NCI-H2227 treated with DMSO at 0.1 percent for 48 hours (cell line): ENCODE measurements at places on chromosomes 13 and 19.

DNA sequence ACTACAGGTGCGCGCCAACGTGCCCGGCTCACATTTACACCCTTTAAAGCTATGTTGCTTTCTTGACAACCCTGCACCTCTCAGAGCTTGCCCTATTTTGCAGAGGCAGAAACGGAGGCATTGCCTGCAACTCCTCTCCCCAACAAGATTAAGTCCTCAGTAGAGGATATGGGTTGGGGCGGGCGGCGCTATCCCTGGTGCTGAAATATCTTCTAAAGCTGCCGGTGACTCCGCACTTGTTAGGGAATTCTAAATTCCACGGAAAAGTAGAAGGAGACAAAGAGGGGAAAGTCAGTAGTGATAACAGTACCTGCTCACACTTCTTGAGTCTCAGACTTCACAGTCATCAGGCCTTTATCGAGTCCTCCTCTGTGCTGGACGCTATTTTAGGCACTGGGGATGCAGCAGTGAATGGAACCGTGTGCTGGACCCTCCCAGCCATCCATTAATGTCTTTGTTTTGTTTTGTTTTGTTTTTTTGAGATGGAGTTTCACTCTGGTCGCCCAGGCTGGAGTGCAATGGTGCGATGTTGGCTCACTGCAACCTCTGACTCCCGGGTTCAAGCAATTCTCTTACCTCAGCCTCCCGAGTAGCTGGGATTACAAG lies 18.0 kb downstream of the SLC5A5 start:
- no peak for DNase-seq

- no peak for DNase-seq
Measured at GRCh38 chr13:53683608-53684007, 655.0 kb downstream of the OLFM4 start.

DNA sequence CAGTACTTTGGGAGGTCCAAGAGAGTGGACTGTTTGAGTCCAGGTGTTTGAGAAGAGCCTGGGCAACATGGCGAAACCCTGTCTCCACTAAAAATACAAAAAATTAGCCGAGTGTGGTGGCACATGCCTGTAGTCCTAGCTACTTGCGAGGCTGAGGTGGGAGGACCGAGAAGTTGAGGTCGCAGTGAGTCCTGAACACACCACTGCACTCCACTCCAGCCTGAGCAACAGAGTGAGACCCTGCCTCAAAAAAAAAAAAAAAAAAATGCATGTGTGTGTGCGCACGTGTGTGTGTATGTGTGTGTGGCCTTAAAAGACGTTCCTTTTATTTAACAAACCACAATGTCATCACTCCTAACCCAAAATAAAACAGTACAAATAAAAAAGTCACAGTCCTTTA lies 62.6 kb downstream of the MAP4K1 start:
- DNase-seq: no peak

DNA sequence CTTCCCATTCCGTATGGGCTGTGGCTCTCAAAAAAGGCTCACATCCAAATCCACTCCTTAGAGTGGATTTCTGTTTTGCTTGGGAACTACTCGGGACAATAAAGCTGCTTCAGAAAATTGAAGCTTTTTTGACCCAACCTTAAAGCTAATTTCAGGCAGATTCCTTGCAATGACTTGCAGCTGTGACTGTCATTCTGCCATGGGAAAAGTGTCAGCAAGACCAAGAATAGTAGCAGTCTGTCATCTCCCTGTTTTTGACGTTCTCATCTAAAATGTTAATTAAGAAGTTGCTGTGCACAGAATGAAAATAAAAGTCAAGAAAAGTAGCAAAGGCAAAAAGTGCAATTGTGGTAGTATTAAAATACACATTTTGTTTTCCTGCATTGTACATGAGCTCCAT lies 304.7 kb downstream of the COG6 start:
- DNase-seq: no peak

DNA sequence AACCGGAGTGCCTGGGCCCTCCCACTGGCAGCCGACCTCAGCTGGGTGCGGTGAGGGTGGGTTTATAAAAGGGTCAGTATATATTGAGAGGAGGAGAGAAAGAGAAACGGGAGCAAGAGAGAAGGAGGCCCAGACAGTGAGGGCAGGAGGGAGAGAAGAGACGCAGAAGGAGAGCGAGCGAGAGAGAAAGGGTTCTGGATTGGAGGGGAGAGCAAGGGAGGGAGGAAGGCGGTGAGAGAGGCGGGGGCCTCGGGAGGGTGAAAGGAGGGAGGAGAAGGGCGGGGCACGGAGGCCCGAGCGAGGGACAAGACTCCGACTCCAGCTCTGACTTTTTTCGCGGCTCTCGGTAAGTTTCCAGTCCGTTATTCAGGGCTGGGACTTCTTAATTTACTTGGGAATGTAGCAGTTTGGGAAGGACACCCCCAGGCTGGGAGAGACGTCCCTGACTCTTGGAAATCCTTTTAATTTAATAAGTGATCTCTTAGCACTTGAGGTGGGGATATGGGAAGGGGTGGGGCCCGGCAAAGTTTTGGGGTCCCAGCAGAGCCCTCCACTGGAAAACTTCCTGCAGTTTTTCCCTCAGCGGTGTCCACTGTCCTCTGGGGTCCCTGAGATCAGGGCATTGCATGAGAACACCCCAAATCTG lies at the start of gene EMP3:
TSS of gene EMP3 (plus strand) at position 288 of the 646 bp plus-strand sequence. CDS start 1,293 bp downstream, outside the sequence.
- peak; percentile 26 for DNase-seq

DNA sequence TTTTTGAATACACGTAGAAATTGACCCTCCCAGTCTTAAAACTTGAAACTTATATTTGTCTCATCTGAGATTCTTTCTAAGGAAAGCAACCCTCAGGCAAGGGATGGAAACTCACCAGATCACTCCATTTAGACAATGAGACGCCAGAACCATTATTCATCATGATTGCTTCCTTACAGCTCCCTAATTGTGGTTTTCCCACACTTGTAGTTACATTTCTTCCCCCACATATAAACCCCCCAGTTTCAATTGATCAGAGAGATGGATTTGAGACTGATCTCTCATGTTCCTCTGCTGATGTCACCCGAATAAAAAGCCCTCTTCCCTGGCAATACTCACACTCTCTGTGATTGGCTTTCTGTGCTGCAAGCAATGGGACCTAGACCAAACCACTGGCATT lies 197.9 kb upstream of the STARD13 start:
- DNase-seq: no peak

- no peak for DNase-seq
Measured at GRCh38 chr13:50928659-50929462, 19.3 kb downstream of the RNASEH2B start.

DNA sequence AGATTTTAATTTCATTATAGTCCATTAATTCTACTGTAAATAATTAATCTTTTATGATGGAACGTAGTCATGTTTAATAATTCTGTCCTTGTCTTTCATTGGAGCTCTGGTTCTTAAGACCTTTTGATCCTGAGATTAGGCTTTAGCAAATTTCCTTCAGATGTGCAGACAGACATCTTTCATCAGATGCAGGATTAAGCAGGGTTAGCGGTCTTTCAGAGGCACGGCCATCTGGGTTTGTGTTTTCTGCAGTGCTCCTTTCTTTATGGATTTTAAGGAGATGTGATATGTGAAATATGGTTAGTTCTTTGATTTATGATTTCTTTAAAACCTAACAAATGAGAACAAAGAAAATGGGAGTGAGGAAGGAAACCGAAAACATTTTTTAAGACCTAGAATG lies 643.9 kb upstream of the SGCG start:
- DNase-seq: no peak

GRCh38 chr13:71219698-71220415 lies 647.1 kb downstream of the DACH1 start:
- DNase-seq: peak; percentile 66

- no peak for DNase-seq
Measured at GRCh38 chr13:84821261-84821660, 939.0 kb upstream of the SLITRK1 start.

GRCh38 chr13:100529666-100530377 lies 58.8 kb downstream of the GGACT start:
- DNase-seq: no peak

- peak; percentile 89 for DNase-seq
Measured at GRCh38 chr19:42153672-42154433, 21.6 kb upstream of the POU2F2 start.

GRCh38 chr19:10946958-10947657 lies 13.7 kb upstream of the SMARCA4 start:
- no peak for DNase-seq

DNA sequence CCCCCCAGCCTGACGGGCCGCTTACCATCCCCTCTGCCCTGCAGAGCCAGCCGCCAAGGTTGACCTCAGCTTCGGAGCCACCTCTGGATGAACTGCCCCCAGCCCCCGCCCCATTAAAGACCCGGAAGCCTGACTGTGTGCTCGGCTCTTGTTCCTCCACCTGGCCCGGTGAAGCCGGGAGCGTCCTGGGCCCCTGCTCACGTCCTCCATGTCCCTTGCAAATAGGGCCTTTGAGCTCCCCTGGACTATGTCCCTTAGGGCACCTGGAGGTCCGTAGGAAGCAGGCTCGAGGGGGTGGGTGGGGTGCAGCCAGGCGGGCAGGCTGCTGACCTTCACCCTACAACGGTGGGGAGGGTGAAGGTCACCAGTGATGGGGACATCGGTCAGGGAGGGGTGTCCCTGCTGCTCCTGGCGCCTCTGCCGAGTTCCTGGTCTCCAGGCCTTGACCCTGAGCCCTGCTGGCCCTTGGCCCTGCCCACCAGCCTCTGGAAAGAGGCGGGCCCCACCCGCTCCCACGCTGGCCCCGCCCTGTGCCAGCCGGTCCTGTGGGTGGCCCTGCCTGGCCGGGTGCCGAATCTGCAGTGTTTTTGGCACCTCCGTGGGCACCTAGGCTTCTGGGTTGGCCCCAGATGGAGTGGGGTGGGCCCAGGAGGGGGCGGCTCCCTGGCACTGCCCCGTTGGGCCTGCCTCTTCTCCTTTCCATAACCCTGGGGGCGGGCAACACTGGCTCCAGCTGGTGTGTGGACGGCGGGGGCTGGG lies 3.3 kb downstream of the ATP5F1D start:
- DNase-seq: no peak

GRCh38 chr13:26950546-26950945 lies 190.0 kb upstream of the GPR12 start:
- no peak for DNase-seq

- DNase-seq: no peak
Measured at GRCh38 chr19:15463861-15464371, 428 bp downstream of the RASAL3 start.

- DNase-seq: no peak
Measured at GRCh38 chr13:45101327-45102018, 18.8 kb upstream of the GTF2F2 start.

GRCh38 chr13:80337288-80338081 lies 3.4 kb downstream of the SPRY2 start:
- no peak for DNase-seq

DNA sequence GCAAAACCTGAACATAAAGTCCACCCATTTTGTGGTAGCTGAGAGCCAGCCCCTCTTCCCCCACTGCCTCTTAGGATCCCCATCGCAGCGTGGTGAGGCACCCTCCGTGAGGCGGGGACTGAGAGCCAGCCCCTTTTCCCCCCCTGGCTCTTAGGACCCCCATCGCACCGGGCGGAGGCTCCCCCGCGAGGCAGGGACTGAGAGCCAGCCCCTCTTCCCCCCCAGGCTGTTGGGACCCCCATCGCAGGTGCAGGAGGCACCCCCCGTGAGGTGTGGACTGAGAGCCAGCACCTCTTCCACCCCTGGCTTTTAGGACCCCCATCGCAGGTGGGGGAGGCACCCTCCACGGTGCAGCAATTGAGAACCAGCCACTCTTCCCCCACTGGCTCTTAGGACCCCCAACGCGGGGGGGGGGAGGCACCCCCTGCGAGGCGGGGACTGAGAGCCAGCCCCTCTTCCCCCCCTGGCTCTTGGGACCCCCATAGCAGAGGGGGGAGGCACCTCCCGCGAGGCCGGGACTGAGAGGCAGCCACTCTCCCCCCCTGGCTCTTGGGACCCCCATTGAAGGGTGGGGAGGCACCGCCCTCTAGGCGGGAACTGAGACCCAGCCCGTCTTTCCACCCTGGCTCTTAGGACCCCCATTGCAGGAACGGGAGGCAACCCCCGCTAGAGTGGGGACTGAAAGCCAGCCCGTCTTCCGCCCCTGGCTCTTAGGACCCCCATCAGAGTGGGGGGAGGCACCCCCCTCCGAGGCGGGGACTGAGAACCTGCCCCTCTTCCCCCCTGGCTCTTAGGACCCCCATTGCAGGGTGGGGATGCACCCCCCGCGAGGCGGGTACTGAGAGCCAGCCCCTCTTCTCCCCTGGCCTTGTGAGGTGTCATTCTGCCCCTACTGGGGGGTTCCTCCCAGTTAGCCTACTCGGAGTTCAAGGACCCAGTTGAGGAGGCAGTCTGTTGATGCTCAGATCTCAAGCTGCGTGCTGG lies 366.4 kb upstream of the SPRY2 start:
- no peak for DNase-seq

- DNase-seq: no peak
Measured at GRCh38 chr19:33688171-33688992, 66.6 kb downstream of the CHST8 start.

DNA sequence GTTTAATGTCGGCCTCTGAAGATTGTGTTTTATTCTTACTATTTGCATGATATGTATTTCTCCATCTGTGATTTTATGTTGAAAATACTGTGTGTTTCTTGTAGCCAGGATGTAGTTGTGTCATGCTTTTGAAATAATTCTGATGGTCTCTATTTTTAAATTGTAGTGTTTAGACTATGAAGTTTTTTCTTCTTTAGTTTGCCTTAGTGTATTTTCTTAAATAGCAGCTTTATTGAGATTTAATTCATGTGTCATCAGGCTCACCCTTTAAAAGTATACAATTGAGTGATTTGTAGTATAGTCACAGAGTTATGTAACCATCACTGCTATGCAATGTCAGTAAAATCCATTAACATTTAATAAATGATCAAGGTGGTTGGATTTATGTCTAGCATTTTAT lies 74.5 kb downstream of the PCCA start:
- no peak for DNase-seq

DNA sequence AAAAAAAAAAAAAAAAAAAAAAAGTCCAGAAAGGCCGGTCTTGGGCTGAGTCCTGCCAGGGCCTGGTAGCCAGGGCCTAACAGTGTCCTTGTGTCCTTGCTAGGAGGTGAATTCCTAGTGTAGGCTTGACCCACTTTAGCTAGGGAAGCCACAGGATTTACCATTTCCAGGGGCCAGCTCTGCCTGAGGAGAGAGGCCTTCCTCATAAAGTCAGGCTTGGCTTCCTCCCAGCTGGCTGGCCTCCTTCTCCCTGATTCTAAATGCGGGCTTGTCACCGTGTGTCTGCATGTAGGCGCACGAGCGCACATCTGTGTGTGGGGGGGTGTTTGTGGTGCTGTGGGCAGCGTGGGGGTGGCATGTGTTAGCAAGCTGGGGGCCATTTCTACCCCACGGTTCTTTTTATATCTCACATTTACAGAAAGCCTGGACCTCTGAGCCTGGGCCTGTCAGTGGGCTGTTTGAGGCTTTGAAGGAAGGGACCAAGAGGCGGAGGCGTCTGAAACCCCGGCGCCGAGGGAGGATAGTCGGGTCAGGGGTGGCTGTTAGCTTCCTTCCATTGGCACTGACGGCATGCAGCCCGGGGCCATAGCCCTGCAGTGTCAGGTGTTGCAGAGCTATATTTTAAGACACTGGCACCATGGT lies 31.7 kb downstream of the IER2 start:
- no peak for DNase-seq

GRCh38 chr19:19651076-19651475 lies 7.6 kb upstream of the GMIP start:
- no peak for DNase-seq
